A549 treated with CpdA at 1 μM for 4 hours (cell line): ENCODE measurements at places on chromosomes 12 and 14. TPM values are rescaled to one million over a fixed set of nuclear protein-coding genes. Genes with fewer than 3 reads are reported as not detected.

The PIANP gene
- total RNA-seq = 0.43 to 1.0 TPM (median 0.87 TPM) in 5 replicates

The KRT73 gene
- total RNA-seq = not detected in 5 replicates

The CINP gene
- 55.0 to 61.5 TPM (median 59.1 TPM) in 5 replicates for total RNA-seq

The SLCO1B1 gene
- total RNA-seq = 0.26 to 0.53 TPM (median 0.37 TPM) in 5 replicates

The CD4 gene
- total RNA-seq = not detected in 5 replicates

The KRT77 gene
- total RNA-seq = not detected in 5 replicates

The ACOT4 gene
- total RNA-seq = 1.4 to 2.2 TPM (median 2.0 TPM) in 5 replicates

The FRS2 gene
- total RNA-seq = 8.9 to 12.7 TPM (median 10.3 TPM) in 5 replicates

The OR4E2 gene
- total RNA-seq = not detected in 5 replicates

The REP15 gene
- 0.28 to 0.97 TPM (median 0.48 TPM) in 5 replicates for total RNA-seq

The TEAD4 gene
- total RNA-seq = 38.7 to 47.0 TPM (median 45.5 TPM) in 5 replicates

The BMP4 gene
- 2.0 to 3.1 TPM (median 2.7 TPM) in 5 replicates for total RNA-seq

The OR4Q2 gene
- not detected in 5 replicates for total RNA-seq

The TAS2R42 gene
- total RNA-seq = not detected in 5 replicates

The TUNAR gene
- total RNA-seq = not detected in 5 replicates

The OR6C2 gene
- total RNA-seq = not detected in 5 replicates

The SIRT4 gene
- 0.87 to 1.2 TPM (median 1.1 TPM) in 5 replicates for total RNA-seq

The PLEK2 gene
- total RNA-seq = 26.5 to 31.9 TPM (median 27.8 TPM) in 5 replicates

The MOK gene
- 22.5 to 30.9 TPM (median 25.5 TPM) in 5 replicates for total RNA-seq

The TARBP2 gene
- 47.6 to 65.0 TPM (median 60.5 TPM) in 5 replicates for total RNA-seq

The IL22 gene
- not detected in 5 replicates for total RNA-seq

The PLCZ1 gene
- total RNA-seq = not detected in 5 replicates

The KCNH5 gene
- 0.01 to 0.05 TPM in 2 of 5 replicates, not detected in the others for total RNA-seq

The LMO3 gene
- not detected in 5 replicates for total RNA-seq

The ZDHHC22 gene
- total RNA-seq = 0.20 to 0.37 TPM (median 0.31 TPM) in 5 replicates

The ERG28 gene
- total RNA-seq = 12.3 to 16.3 TPM (median 15.1 TPM) in 5 replicates

The RNF212B gene
- total RNA-seq = not detected in 5 replicates

The APOF gene
- total RNA-seq = not detected in 5 replicates
